ENCODE measurements at places on chromosomes 6 and 20.

DNA sequence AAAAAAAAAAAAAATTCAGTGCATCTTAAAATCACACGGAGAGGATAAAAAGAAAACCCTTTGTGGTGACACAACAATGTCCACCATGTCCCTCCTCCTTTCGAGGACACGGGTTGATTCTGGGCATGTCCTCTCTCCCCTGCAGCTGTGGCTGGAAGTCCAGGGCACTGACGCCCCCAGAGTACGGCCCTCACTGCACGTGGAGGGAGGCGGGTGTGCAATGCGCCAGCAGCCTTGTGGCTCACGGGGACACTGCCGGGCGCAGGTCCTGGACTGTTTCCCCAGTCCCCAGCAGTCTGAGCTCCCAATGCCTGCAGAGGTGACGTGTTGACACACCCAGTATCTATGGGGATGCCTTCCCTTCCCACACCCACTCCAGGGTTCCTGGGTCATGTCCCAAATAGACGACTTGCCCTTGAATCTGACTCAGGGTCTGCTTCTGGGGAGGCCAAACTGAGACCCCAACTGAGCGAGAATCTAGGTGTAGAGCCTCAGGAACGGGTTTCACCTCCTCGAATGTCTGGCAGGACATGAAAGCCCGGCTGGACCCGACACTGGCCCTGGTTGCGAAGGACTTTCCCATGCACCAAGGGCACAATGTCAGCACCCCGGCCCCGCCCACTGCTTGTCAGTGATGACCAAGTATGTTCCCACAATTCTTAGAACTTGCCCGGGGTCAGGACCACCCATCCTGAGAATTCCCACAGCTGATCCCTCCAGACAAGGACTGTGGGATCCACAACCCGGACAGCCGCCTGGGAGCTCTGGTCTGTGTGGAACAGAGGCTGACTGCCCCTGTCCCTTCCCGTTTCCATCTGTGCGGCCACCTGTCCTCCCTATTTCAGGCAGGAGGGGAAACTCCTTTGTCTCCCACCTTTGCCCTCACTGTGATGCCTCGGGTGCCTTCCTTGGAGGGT is 425.1 kb upstream of the SULF2 start:
- DNase-seq, result no peak

- no peak for DNase-seq
Measured at GRCh38 chr6:33762713-33763112, 16.0 kb upstream of the IP6K3 start.

DNA sequence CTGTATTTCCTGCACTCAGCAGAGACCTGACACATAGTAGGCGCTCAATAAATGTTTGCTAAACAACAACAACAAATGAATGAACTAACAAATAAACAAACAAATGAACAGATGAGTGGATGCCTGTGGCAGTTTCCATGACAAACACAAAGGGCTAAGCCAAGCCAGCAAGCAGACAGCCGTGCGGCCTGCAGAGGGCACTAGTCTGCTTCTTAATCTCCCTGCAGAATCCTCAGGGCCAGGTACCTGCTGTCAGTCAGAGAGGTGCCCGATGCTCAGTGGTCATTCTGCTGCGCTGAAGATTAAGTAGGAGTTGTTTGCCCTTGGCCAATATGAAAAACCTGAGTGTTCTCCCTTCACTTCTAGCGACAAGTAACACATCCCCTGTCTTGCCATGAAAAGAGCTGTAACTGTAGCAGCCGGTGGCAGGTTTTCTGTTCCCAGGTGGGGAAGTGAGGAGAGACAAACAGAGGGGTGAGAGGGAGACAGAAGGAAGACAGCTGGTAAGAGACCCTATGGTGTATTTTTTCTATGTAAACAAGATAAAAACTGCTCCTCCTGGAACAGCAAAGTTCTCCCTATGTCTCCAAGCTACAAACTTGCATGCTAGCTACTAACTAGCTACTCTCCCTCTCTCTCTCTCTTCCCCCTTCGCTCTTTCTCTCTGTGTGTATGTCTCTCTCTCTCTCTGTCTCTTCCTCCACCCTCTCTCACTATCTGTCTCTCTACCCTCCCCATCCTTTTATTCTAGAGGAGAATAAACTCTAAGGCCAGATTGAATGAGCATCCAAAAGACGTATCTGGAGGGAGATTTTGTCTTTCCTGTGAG is at the start of gene MC3R:
Gene MC3R (plus strand): TSS at position 779 of the 829 bp plus-strand sequence. CDS start 112 bp downstream, outside the sequence.
- DNase-seq, result peak; percentile 28

GRCh38 chr6:109008537-109009235 is 86.0 kb downstream of the SESN1 start:
- no peak for DNase-seq

DNA sequence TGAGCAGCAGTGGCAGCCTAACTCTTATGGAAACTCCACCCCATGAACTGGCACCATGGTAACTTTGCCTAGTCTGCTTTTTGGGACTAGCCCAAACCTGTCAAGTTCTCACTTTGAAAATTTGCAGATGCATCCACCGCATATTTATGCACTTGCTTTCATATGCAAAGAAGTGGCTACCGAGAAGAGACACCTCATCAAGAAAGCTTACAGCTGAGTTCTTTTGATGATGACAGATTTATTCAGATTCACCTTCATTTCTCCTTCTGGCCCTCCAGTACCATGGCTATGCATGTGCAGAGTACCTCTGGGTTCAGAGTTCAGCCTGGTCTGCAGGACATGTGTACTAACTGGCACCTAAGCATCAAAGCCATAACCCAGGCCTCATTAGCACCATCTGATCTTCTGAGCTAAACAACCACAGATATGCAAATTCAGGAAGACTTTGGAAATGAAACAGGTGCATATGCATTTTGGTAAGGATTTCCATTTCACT is 154.3 kb upstream of the TENT5A start:
- DNase-seq, result no peak

- DNase-seq, result no peak
Measured at GRCh38 chr6:1910621-1911407, 301.1 kb downstream of the FOXC1 start.

DNA sequence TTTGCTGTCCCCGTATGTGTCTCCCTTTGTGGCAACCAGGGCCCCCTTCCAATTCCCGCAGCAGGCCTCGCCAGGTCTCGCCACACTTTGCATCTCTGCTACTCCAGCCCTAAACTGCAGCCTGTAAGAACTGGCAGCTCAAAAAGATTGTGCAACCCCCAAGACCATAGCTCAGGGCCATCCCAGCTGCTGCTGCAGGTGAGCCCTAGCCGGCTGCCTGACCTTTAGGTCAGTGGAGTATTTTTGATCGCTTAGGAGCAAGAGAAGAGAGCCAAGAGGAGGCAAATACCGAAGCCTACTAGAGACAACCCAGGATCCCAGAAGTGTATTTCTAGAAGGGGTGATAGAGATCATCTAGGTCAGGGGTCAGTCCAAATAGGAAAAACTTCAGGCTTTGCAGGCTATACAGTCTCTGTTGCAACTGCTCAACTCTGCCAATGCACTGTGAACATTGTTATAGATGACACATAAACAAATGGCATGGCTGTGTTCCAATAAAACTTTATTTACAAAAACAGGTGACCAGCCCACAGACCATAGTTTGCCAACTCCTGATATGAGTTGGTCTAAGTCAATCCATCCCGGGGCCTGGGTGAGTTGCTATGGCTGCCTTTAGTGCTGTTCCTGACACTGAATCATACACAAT is 138.4 kb downstream of the EYA2 start:
- DNase-seq, result no peak

DNA sequence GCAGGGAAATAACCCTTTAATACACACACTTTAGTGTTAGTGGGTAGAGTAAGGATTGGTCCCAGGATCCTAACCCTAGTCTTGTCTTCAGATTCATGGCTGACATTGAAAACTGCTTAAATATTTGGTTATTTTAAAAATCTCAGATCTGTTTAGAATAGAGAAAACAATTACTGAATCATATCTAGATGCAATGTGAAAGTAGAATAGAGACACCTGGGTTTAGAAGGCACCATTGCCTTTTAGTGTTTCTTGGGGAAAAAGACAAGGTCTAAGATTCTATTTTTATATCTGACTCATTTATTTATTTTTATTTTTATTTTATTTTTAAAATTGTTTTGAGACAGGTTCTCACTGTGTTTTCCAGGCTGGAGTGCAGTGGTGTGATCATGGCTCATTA is 6.0 kb downstream of the DDX43 start:
- DNase-seq, result no peak

- DNase-seq, result no peak
Measured at GRCh38 chr6:149921361-149921760, 1.6 kb downstream of the RAET1G start.

GRCh38 chr6:30716879-30717128 is 277 bp downstream of the MDC1 start:
- no peak for DNase-seq

- DNase-seq, result no peak
Measured at GRCh38 chr6:144653885-144654505, 368.9 kb downstream of the UTRN start.

DNA sequence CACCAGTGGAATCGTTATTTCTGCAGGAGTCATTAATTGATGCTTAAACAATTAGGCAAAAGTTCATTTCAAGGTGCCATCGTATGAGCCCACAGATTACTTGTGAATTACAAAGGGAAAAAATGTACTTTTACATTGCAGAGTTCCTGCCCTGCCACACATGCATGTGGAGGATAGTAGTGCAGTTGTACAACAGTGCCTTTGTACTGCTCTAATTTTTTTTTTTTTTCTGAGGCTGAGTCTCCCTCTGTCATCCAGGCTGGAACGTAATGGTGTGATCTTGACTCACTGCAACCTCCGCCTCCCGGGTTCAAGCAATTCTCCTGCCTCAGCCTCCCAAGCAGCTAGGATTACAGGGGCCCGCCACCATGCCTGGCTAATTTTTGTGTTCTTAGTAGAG is 26.0 kb upstream of the SYNJ2 start:
- no peak for DNase-seq

DNA sequence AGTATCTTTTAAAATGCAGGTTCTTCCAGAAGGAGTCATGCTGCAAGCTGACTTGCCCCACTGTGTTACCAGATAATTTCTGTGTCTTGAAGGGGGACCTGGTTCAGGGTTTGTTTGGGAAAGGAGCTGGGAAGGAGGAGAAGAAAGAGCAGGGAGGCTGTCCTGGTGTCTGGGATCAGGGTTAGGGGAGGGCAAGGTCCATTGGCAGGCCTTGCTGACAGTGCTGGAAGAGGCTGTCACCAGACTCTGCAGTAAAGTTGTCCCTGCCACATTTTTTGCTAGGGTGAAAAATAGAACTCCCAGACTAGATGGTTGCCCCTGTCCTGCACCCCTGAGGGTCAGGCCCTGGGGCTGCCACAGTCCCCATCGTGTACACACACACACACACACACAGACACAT is 14.9 kb downstream of the GLP1R start:
- DNase-seq, result no peak

- DNase-seq, result no peak
Measured at GRCh38 chr20:60658681-60659080, 593.4 kb upstream of the CDH4 start.

DNA sequence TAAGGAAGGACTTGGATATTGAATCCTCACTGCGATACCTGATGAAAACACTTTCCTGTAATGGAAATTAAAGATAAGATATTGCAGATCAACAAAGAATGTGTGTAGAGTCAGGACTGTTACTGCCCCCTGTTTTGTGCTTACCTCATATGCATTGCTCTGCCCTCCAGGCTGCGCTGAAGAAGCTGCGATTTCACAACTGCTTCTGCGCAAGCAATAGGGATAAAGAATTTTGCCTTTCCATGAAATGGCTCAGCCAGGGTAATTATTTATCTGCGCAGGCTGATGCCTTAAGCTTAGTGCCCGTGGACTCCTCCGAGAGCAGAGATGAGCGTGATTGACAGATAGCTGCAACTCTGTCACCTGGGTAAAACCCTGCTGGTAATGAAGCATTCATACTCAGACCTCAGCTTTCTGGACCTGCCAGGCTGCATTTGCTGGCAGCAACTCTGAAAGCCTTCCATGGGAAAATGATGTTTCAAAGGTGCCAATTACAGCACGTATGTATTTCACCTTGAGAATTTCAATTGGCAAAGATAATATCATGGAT is 370.6 kb downstream of the SAMD5 start:
- no peak for DNase-seq

DNA sequence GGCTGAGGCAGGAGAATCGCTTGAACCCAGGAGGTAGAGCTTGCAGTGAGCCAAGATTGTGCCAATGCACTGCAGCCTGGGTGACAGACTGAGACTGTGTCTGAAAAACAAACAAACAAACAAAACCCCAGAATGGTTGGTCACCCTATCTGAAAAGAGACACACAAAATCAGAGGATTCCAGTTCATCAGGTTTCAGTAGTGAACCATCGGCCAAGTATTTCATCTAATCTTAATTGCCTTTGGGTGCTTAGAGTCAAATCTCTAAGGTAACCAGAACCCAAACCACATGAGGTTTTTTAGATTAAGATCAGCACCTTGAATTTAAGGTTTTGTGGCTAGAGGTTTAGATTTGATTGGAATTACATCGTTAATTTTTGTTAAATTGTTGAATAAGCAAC is 8.3 kb upstream of the ZBTB2 start:
- no peak for DNase-seq

DNA sequence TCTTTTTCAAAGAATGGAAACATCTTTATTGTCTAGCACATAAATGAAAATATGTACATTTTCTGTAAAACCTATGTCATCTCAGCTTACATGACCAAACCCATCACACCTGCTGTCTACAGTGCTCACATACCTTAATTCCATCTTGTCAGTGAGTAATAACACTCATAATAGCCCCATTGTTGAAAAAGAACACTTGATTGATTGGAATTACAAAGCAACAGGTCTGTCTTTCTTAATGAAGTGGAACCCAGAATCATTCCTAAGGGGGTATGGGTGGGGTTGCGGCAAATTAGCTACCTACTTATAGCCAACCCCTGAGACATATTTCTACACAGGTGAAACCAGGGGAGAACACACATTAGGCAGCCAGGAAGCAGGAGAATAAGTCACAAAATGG is 20.2 kb downstream of the ADGRF4 start:
- no peak for DNase-seq

- DNase-seq, result no peak
Measured at GRCh38 chr20:59784365-59784764, 149.1 kb downstream of the SYCP2 start.

GRCh38 chr20:13868331-13868730 is 83.5 kb downstream of the NDUFAF5 start:
- no peak for DNase-seq

GRCh38 chr20:8549192-8549591 is 417.1 kb downstream of the PLCB1 start:
- DNase-seq, result no peak

- DNase-seq, result no peak
Measured at GRCh38 chr6:43124481-43124880, 46.6 kb upstream of the SRF start.

DNA sequence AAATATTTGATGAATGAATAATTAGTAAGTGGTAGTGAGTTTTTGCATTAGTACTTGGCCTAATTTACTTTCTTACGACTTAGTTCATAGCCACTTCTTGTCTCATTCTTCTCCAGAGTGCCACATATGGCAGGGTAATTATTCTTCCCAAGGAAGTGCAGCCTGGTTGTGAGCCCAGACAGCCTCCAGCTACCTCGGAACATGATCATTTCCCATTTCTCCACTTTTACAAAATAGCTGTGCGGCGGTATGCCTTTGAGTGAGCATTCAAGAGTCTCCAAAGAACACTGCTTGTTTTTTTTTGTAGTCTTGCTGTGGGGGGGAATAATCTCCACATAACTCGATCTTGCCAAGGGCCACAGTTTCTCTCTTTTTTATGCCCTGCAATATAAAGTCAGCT is 765.0 kb downstream of the HDGFL1 start:
- no peak for DNase-seq

All from stimulated activated CD4-positive, alpha-beta T cell treated with anti-CD3 and anti-CD28 coated beads, Interleukin-1b, Interleukin-23, amount 100 ng/mL, for 4 hours (primary cell).